Activated CD8-positive, alpha-beta memory T cell treated with anti-CD3 and anti-CD28 coated beads for 4 hours (primary cell): ENCODE measurements at places on chromosomes 1 and 21.

DNA sequence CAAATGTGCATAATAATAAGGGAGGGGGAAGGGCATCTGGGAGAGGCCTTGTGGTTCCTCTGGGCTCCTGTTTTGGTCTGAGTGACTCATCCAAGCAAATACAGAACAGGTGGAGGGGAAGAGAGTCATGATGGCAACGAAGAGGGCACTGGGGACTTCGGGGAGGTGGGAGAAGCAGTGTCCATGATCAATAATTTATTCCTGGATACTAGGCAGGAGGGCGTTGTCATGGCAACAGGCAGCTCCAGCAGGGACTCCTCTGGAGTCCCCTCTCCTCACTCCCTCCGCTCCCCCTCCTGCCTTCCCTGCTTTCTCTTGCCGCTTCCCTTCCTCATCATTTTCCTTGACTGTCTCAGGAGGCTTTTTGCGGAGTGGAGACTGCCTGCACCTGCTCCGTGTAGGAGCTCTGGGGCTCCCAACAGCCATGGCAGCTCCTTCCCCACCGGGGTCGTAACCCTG is 12.3 kb upstream of the NFASC start:
- DNase-seq: no peak

DNA sequence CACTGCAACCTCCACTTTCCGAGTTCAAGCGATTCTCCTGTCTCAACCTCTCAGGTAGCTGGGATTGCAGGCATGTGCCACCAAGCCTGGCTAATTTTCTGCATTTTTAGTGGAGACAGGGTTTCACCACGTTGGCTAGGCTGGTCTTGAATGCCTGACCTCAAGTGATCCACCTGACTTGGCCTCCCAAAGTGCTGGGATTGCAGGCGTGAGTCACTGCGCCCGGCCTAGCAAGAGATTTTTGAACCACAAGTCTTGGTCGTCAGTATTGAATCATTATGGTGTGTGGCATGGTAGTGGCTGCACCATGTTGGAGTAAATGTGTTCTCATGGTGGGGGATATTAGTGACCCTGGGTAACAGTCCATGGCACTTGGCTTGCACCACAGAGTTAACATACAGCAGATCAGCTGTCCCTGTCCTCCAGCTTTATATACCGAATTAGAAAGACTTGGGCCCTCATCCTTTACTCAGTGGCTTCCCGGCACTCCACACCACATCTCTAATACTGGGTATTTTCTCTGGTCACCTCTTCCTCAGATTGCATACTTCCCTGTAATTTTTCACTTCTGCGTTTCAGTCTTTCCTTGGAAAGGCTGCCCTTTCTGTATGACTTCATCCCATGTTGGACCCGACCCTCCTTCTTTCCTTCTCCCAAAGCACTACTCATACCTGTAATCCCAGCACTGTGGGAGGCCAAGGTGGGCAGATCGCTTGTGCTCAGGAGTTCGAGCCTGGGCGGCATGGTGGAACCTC is 25.1 kb downstream of the AK4 start:
- DNase-seq: no peak

- DNase-seq: no peak
Observed at GRCh38 chr21:25904044-25904695, 169.4 kb downstream of the GABPA start.

GRCh38 chr1:55216096-55216495 is 932 bp upstream of the USP24 start:
- no peak for DNase-seq

DNA sequence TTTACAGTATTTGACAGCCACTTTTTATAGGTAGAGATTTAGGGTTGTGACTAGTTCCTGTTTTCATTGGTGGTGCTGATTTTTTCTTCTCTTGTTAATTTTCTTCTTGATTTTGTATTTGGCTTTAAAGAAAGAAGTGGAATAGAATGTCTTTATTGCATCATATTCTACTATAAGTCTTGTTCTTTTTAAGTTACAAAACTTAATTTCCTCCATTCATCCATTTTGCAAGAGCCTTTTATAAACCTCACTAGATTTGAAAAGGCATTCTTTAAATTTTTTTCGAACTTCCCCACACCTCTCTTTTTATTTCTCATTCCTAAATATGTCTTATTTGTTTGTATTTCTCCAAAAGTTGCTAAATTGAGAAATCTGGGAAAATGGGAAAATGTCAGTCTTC is 1368.6 kb upstream of the ADGRL4 start:
- no peak for DNase-seq

- DNase-seq: no peak
Observed at GRCh38 chr21:23861911-23862504, 1745.3 kb downstream of the MRPL39 start.
